ENCODE measurements at places on chromosomes 1 and 21.

DNA sequence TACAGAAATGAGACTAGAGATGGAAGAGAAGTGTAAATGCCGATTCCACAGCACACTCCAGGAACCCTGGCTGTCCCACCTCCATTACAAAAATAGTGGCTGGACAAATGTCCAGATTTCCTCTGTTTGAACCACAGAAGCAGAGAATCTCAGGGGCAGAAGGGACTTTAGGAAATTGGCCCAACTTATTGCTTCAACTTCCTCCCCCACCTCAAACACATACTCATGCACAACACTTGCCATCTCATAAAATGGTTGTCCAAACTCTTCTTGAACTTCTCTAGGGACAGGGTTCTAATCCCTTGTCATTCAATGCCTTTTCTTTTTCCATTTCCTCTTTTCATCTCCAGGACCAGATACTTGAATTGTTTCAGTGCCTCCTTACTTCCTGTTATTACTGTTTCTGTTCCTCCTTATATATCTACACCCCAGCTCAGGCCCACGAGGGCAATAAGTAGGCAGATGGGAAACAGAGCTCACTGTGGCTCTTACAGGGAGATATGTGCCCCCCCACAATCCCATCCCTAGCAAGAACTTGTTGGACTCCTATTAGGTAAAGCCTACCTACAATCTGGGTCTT is 8.5 kb upstream of the B4GALT3 start:
- DNase-seq = no peak

DNA sequence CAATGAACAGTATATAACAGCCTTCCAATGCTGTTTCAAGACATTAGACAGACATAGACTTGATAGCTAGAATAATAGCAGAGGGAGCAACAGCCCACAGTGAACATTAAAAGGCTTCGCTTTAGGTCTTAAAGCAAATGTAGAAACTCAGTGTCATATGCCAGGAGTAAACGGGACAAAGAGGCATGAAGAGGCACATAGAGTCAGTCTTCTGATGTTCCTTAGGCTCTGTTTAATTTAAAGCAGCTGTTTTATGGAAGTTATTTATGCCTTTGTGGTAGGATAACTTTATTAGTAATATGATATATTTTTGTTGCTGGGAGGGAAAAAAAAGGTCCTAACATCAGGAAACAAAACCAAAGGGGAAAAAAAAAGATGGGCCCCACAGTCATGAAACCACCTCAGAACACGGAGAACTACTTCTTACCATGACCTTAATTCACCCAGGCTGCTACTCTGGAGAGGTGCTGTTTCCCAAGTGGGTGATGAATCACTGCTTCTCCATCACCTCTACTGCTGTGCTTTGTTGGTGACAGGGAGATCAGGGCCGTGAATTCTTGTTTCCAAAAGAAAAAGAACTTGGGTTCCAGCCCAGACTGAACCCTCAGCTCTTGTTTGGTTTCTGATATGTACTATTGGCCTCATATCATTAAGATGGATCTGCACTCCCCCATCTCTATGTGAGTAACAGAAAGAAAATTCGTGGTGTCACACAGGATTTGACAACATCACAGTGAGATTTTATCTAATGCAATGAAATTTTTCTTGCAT is 616.9 kb downstream of the KIF26B start:
- DNase-seq = peak; percentile 26

DNA sequence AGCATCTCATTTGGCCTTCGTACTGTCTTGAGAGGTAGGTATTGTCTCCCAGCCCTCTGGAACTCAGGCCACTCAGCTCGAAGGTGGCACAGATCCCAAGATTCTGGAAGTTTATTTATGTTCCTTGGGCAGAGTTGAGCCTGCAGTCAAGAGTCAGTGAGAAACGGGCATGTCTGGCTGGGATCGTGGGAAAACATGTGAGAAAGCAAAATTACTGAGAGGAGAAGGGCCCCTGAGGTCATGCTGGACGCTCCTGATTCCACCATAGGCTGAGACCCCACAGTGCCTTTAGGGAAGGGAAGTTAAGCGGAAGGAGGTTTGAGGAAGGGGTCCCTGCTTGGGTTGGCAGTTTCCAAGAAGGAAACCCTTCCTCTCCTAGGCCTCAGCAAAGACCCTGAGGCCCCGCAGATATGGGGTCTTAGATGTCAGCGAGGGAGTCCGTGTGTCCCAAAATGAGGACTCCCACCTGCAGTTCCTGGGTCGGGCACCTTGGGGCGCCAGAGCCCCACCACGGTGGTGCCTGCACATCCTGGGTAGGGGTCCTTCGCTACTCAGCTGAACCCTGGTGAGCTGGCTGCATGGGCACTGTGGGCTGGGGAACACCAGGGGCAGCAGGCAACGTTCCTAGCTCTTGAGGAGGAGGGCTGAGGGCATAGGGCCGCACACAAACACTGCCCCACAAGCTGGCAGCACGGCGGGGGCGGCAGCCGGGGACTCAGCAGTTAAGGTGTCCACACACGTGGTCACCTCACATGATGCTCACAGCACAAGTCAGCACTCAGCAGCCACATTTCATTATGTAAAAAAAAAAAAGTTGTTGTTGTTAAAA is 12.3 kb upstream of the SEMA4A start:
- peak; percentile 53 for DNase-seq

- DNase-seq = no peak
Observed at GRCh38 chr1:66276218-66276617, 257.7 kb upstream of the SGIP1 start.

GRCh38 chr1:31843506-31843905 is 27.7 kb upstream of the SPOCD1 start:
- DNase-seq = peak; percentile 20

DNA sequence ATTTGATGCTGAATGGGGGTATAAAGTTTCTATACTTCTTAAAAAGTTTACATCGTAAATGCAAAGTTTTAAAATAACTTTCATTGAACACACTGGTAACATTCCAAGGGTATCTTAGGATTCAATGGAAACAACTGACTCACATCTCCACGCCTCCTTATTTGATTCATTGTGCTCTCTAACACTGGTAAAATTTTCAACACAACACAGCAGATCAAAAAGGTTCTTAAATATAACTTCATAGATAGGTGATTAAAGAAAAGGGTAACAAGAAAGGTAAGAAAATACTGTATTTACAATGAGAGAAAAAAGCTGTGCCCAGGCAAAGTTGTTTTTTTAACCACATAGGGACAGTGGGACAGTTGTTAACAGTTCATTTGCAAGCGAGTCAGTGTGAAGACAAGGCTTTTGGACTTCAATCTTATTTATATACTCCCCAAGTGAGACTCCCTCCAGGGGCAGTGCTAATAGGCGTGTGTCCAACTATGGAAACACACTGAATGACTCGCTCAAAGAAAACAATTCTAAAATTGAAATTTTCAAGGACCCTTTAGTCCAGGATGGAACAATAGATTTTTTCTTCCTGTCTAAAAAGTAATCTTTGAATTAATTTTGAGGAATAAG is 140.5 kb downstream of the TIAM1 start:
- DNase-seq = no peak

DNA sequence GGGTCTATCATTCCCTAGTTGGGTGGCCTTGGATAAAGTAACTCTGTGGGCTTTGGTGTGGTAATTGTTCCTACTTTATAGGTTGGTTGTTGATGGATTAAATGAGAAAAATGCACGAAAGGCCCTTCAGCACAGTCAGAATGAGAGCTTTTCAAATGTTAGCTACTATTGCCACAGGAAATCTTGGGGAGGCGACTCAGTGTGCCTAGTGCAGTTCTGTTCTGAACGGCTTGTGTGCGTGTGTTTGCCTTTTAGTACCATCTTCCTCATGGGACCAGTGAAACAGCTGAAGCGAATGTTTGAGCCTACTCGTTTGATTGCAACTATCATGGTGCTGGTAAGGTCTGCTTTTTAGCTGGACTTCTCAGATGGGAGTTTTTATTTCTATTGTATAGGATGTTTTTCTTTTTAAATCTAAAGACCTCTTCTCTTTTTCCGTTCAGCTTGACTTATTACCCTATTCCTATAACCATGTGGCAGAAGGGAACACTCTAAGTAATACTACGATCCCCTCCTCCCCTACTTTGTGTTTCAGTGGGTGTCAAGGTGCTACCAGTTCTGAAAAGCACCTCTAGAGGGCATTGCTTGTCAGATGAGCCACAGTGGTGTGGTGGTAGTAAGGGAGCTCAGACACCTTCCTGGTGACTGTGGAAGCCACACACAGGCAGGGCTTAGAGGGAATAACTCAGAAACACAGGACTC is 9.2 kb downstream of the SFT2D2 start:
- DNase-seq = no peak

- no peak for DNase-seq
Observed at GRCh38 chr1:4549930-4550329, 104.5 kb upstream of the AJAP1 start.

DNA sequence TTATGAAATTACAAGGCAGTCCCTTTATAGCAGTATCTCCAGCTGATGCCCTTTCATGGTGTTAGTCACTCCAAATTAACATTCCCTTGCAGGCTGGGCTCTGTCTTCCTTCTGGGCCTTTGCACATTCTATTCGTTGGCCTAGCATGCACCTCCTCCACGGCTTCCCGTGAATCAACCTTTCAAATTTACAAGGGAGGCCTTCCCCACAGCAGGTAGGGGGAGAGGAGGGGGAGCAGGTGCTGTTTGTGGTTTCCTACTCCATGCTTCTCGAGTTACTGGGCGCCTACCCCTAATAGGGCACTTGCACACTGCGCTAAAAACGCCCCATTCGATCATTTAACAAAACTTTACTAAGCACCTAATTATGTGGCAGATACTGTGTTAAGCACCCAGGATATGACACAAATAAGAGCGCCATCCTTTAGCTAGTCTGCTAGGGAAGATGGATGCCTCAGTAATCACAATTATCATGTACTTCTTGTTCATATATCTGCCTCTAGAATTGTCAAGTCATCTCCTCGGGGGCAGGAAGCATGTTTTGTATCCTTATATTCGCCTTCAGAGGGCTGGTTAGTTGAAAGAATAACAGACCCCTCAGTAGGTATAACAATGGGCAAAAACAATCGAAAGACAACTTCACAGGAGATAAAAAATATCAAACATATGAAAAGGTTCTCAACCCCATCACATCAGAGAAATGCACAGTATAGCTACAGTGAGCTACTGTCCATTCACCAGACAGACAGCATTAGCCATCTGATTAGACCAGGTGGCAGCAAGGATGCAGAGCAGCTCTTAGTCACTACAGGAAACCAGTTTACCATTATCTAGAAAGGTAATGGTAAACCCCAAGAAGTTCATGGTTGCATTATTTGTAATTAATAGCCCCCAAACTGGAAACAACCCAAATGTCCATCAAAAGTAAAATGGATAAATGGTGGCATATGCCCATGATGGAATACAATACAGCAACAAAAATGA is 1.7 kb upstream of the ADAR start:
- DNase-seq = no peak

- DNase-seq = no peak
Observed at GRCh38 chr1:41739061-41739955, 179.4 kb downstream of the HIVEP3 start.

DNA sequence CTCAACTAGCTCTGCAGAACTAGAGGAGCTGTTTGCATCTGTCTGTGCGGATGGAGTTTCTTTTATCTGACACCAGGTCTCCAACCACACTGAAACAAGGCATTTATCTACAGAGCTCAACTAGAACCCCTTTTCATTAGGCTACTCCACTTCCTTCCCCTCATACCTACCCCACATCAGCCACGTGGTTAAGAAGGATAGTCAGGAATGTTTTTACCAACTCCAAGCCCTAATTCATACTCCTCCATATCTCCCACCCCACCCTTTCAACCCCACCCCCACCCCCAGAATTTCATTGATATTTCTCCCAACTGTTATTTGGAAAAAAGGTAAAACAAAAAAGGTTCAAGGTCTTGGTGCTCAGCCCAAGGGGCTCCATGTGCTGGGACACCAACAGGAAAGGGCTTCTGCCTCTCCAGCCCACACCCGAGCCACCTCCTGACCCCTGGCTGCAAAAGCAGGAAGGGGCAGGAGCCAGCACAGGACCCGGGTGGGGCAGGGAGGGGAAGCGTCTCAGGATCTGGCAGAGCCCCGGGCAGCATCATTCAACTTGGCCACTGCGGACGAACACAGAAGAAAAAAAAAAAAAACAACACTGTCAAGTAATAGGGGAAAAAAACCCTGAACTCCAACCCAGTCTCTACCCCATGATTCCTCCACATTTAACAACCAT is 7.0 kb downstream of the ENSA start:
- DNase-seq = no peak

DNA sequence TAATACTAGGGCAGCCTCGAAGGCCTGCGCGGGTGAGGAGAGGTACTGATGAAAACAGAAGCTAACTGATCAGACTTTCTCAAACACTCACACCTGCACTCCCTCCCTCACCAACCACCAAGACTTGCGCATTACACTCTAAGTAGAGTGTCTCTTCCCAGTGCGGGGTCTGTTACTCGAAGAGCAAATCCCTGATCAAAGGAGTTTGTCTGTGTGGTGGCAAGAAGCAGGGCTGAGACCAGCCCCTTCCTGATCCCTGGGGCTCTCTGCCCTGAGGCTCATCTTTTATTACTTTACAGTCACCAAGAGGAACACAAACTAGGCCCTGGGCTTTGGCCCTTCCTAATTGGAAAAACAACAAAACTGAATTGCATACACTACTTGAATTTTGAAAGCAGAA is 19.5 kb upstream of the TSNAX start:
- no peak for DNase-seq

DNA sequence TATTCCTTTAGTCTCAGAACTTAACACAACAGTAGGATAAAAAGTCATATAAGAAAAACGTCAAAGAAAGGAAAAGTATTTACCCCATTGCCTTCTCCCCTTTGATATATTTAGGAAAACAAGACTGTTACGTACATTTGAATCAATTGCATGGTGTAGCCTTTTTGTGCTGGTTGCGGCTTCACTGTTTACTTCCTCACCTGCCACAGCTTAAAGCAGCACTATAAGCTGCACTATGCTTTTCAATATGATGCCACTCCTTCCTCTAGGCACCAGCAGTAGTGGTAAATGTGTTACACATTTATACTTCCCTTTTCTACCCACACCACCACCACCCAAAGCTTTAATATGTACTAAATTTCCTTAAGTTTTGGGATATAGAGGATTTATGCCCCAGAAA is 111.1 kb downstream of the ATP1B1 start:
- no peak for DNase-seq

- no peak for DNase-seq
Observed at GRCh38 chr1:248802454-248802853, 23.3 kb downstream of the SH3BP5L start.

Measured in brain (organoid and tissue), 16 donors.